HepG2 (cell line): ENCODE measurements at places on chromosomes 3 and 15. TPM values are rescaled to one million over a fixed set of nuclear protein-coding genes. Genes with fewer than 3 reads are reported as not detected.

GRCh38 chr3:15676259-15676658 is 74.7 kb downstream of the BTD start:
- DNase-seq = no peak

Gene CRYBG3
- polyA plus RNA-seq = 3.7 and 3.8 TPM in 2 replicates

GRCh38 chr3:145370870-145371269 is 790.1 kb downstream of the PLOD2 start:
- no peak for DNase-seq

Gene ARL13B
- 1.6 and 2.2 TPM in 2 replicates for polyA plus RNA-seq

Gene SCAANT1
- not detected in 2 replicates for polyA plus RNA-seq
